Activated CD4-positive, alpha-beta T cell treated with anti-CD3 and anti-CD28 coated beads for 36 hours (primary cell): ENCODE measurements at places on chromosomes 1 and 21. TPM values are rescaled to one million over a fixed set of nuclear protein-coding genes. Genes with fewer than 3 reads are reported as not detected.

GRCh38 chr1:231193710-231194340 is 32.0 kb downstream of the TRIM67 start:
- no peak for DNase-seq

DNA sequence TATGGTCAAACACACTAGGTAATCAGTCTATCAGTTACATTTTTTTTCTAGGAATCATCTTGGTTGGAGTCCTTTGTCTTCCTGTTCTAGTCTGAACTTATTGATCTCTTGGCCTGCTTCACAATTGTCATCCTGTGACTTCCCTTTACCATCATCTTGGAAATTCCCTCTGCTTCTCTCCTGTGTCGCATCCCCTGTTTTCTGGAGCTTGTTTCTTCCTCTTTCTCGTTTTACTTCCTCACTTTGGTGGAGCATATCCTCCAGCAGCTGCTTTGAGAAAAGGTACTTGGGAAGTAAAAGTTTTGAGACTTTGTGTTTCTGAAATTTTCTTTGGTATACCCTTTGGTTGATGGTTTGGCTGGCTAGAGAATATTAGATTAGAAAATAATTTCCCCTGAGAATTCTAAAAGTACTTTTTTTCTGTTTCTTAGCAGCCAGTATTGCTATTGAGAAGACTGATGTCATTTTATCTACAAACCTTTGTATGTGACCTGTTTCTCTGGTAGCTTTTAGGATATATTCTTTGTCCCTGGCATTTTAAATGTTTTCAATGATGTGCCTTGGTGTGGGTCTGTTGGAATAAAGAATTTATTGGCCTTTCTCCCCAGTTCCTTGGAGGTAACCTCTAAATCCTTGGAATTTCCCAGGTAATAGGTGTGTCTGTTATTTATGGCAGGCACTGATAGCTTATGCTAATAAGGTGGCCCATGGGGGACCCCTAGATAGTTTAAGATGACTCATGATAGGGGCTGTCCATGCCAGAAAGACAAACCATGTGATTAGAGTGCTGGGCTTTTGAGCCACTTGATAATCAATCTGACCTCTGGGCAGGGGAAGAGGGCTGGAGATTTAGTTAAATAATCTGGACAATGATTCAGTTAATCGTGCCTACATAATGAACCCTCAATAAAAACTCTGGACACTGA is 6.1 kb upstream of the MYCL start:
- DNase-seq = no peak

- no peak for DNase-seq
Observed at GRCh38 chr1:109883248-109883955, 27.2 kb upstream of the CSF1 start.

Gene CRYAA
- not detected for total RNA-seq

DNA sequence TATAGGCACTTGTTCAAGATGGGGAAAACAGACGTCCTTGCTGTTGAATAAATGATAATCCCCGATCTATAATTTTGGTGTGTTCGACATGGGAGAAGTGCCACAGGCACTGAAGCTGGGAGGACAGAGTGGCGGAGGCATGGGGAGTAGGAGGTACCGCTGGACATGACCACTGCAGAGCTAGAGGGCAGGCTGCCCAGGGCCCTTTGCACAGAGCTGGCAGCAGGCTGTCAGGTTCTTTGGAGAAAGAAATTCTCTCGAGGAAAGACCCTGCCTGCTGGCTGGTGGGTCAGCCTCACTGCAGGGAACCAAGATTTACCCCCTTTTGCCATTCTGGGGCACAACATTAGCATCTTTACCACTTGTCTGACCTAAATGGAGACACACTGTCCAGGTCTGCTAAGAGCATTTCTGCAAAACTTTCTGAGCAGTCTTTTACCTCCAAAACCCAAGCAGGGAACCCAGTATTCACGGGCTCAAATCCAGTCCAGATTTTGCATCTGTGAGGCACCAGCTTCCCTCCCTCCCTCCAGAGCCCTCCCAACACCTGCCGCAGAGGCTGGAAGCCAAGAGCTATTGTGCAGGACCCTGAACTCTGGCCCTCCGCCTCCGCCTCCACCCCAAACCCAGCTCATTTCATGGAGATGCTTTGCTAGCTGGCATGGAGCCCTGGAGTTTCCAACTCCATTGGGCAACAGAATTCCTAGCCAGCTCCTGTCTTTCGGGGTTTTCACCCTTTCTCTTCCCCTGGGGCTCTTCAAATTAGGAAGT is 142.3 kb downstream of the PLXNA2 start:
- no peak for DNase-seq

- no peak for DNase-seq
Observed at GRCh38 chr1:14039582-14040430, 339.8 kb downstream of the PRDM2 start.

GRCh38 chr1:29758781-29759499 is 522.6 kb downstream of the PTPRU start:
- DNase-seq = no peak

DNA sequence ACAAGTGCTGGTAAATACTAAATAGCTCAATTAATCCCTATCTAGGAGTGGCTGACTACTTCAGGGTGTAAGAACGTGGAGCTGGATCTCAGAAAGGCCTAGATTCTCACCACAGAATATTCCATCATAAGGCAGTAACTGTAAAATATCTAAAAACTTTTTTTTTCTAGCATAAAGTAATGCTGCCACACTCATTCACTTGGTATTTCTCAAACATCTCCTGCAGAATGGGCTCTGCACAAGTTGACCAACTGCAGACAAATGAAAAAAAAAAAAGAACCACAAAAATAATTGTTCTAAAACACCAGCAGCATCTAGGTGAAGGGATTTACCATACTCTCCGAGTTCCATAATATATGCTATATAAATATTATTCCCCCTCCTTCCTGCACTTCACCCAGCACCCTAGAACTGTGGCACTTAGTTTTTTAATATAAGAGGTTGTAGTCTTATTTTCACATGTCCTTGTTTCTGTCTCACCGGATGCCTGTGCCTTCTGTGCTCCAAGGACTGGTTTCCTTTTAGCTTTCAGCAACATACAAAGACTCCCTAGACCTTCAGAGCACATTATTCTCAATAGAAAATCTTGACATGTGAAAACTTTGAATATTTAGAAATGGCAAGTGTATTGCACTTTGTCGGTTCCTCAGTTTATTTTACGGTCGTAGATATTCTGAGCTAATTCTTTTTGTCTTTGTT is 8.9 kb downstream of the VSIG8 start:
- no peak for DNase-seq

GRCh38 chr21:45059121-45059520 is 15.3 kb upstream of the ADARB1 start:
- no peak for DNase-seq
